ENCODE measurements at places on chromosomes 13 and 19.

- DNase-seq: no peak
Observed at GRCh38 chr19:16457954-16458331, 13.8 kb downstream of the EPS15L1 start.

GRCh38 chr13:51152701-51153100 is 41.6 kb upstream of the C13orf42 start:
- DNase-seq: no peak

DNA sequence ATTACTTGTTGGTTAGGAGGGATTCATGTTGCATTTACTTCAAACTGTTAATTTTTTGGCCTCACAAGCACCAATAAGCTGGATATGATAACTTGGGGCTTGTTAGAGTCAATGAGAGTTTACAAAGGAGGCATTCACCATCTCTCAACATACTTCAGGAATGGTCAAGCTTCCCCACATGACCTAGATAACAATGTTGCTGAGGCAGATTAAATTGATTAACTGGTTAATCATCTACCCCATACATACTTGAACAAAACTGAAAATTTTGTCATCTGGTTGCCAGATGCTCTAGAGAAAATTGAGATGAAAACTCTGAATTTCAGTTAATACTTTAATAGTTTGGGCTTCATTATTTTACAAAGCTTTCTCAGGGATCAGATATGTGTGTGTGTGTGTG is 43.0 kb upstream of the UBL3 start:
- DNase-seq: no peak

GRCh38 chr19:617551-618246 is 15.6 kb downstream of the POLRMT start:
- DNase-seq: no peak

DNA sequence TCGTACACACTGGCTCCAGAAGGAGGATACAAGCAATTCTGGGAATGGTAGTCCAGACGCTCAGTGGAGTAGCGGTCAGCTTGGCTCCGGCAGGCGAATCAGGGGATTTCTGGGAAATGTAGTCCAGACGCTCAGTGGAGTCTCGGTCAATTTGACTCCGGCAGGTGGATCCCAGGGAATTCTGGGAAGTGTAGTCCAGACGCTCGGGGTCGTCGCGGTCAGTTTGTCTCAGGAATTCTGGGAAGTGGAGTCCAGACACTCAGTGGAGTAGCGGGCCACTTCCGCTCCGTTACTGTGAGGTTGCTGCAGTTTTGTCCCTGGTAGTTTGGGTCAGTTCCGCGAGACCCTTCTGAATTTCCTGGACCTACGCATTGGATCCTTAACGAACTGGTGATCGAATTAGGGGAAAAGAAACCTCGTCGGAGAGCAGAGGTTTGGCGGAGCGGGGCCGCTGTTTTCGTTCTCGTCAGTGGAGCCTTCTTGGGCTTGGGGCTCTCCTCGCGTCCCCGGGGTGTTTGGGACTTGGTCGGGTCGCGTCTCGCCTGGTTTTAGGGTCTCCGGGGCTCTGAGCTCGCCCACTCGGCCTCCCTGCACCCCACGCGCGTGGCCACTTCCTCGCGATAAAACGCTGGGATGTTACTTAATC is at the start of gene ZNF225:
Gene ZNF225 (plus strand): TSS at position 262 of the 646 bp plus-strand sequence. CDS start 2,429 bp downstream, outside the sequence.
- peak; percentile 87 for DNase-seq

- no peak for DNase-seq
Observed at GRCh38 chr13:111401755-111402154, 81.3 kb downstream of the TEX29 start.

GRCh38 chr19:51016798-51017683 is 2.5 kb downstream of the KLK10 start:
- no peak for DNase-seq

- DNase-seq: no peak
Observed at GRCh38 chr13:98333486-98333885, 156.4 kb upstream of the RNF113B start.

- DNase-seq: no peak
Observed at GRCh38 chr19:53961523-53962356, 997 bp upstream of the CACNG8 start.

DNA sequence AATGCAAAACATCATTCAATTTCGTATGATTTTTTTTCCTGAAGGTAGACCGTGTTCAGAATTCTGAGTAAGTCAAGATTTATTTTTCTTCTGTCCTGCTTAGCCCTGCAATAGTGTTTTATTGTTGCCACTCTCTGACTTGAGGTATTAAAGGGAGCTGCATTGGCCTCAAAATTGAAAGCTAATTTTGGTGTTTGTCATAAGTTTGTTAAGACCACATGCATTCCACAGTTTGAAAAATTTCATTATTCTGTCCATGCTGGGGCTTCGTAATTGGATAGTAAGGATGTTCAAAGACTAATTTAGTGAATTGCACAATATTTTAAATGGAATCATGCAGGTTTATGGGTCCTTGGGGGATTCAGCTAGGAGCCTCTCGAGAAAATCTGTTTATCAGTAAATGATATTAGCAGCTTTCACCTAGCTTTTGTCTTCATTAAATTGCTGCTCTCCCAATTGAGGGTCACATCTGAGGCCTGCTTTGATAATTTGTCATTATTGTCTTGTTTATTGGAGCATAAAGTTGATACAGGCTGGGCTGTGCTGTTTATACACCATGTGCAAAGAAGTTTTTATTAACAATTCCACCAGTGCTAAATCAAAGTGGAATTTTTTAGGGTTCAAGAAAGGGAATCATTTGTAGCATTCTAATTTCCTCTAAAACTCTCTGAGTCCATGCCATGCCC is 339.8 kb upstream of the OBI1 start:
- no peak for DNase-seq

- DNase-seq: no peak
Observed at GRCh38 chr19:49882643-49883042, 5.1 kb downstream of the TBC1D17 start.

- no peak for DNase-seq
Observed at GRCh38 chr19:9909251-9909650, 27.1 kb downstream of the OLFM2 start.

- no peak for DNase-seq
Observed at GRCh38 chr13:50400035-50400726, 384.9 kb downstream of the KCNRG start.

- no peak for DNase-seq
Observed at GRCh38 chr19:1467215-1467489, 11.9 kb downstream of the C19orf25 start.

DNA sequence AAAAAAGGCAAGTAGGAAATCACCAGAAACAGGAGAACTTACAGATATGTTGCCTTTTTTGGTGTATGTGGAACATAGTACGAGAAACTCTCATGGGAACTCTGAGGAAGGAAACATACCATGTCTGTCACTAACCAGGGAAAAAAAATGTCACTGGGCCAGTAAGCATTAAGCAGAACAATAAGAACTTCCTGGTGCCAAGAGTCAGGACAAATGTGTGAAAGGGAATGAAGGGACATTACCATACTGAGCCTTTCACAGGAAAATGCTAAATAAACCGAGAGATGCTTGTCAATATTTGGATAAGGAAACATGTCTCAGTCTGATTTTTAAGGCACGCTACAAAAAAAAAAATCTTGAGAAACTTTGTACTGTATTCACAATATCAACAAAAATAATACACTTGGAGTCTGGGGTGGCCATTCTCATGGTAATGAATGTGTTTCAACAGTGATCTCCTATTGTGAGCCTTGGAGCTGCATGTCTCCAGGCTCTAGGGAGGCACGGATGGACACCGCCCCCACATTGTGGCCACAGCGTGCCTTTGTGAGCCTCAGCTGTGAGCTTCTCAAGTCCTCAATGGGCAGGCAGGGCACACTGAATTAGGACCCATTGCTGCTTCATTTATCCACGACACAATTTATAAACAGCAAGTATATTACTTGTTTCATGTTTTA is 113.0 kb upstream of the ARGLU1 start:
- DNase-seq: no peak

GRCh38 chr19:29395111-29395733 is 130.6 kb upstream of the VSTM2B start:
- no peak for DNase-seq

- DNase-seq: no peak
Observed at GRCh38 chr13:23928985-23929384, 31.7 kb upstream of the C1QTNF9B start.

- no peak for DNase-seq
Observed at GRCh38 chr13:28967029-28967915, 147.1 kb downstream of the MTUS2 start.

DNA sequence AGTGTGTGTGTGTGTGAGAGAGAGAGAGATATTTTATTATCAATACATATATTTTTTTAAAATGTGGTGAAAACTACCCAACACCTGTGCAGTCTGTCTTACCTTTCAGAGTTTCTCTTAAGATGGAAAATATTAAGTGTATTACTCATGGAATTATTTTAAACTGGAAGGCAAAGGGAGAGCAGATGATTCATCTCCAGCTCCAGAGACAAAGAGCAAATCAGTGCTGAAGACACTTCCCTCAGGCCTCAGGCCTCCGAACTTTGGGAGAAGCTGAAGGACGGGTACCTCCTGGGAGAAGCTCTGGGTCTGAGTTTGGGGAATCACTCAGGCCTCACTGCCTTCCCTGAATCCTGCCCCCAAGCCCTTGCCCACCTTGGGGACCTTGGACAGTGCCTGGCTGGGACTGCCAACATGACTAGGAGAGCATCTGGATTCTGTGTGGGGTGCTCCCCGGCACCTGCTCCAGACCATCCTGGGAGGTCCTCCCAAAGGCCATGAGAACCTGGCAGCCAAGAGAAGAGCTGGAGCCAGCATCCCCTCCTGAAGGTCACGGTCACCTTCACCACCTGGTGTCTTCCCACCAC is 170.4 kb upstream of the UBL3 start:
- DNase-seq: no peak

DNA sequence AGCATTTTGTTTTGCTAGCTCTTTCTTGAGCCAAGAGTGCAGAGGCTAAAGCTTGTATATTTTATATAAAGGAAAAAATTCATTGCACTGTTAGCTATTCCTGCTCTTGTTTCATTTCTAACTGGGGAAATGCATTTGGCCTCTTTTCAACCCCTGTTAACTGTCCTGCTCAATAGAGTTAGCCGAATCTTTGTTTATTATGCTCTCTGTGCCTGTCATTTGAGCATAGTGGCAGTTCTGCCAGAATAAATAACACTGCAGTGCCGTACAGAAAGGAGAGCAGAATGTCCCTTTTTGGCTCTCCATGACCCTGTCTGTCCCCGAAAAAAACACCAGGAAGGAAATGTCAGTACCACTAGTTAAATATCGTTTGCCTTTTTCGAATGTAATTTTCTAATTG is 350.8 kb downstream of the MYO16 start:
- DNase-seq: no peak

DNA sequence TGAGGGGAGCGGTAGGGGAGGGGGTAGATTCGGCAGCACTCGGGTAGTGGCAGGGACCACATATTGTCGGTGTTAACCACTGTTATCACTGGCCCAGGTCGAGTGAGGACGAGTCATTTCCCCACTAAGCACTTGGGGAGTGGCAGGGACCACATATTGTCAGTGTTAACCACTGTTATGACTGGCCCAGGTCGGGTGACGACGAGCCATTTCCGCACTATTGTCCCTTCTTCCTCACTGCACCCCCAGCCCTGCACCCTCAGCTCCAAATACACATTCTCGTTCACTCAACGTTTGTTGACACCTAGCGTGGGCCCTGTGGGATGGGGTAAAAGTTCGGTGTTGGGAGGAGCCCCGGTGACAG is 467 bp upstream of the CLN5 start:
- DNase-seq: peak; percentile 77

DNA sequence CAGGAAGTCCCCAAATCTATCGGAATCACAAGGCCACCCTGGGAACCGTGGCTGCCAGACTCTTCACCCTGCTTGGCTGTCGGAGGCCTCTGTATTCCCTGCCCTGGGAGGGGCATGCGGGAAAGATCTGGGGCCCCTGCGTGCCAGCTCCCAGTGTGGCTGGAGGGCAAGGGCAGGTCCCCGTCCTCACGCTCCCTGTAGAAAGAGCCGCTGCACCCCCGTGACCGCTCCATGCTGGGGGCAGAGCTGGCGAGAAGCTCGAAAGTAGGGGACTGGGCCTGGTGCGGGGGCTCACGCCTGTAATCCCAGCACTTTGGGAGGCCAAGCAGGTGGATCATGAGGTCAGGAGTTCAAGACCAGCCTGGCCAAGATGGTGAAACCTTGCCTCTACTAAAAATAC is 208.4 kb upstream of the SOX1 start:
- no peak for DNase-seq

DNA sequence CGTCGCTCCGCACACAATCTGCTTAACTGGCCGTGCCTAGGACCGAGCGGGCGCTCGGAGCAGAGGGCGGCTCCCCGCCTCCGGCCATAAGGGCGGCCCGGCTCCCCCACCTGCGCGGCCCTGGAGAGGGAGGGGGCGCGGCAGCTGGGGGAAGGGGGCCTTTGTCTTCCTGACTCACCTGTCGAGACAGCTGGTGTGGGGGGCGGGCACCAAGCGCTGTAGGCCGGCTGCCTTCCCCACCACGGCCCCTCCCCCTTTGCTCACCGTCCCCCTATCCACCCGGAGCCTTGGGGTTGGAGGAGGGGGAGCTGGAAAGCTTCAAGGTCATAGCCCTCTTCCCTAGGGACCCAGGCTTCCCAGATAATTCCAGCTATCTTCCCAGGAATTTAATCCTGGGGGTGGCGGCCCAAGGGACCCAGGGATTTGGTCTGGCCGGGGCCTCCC is 1.2 kb downstream of the VASP start:
- peak; percentile 65 for DNase-seq

- DNase-seq: peak; percentile 62
Observed at GRCh38 chr19:39671739-39672363, 16.1 kb downstream of the LGALS16 start.

DNA sequence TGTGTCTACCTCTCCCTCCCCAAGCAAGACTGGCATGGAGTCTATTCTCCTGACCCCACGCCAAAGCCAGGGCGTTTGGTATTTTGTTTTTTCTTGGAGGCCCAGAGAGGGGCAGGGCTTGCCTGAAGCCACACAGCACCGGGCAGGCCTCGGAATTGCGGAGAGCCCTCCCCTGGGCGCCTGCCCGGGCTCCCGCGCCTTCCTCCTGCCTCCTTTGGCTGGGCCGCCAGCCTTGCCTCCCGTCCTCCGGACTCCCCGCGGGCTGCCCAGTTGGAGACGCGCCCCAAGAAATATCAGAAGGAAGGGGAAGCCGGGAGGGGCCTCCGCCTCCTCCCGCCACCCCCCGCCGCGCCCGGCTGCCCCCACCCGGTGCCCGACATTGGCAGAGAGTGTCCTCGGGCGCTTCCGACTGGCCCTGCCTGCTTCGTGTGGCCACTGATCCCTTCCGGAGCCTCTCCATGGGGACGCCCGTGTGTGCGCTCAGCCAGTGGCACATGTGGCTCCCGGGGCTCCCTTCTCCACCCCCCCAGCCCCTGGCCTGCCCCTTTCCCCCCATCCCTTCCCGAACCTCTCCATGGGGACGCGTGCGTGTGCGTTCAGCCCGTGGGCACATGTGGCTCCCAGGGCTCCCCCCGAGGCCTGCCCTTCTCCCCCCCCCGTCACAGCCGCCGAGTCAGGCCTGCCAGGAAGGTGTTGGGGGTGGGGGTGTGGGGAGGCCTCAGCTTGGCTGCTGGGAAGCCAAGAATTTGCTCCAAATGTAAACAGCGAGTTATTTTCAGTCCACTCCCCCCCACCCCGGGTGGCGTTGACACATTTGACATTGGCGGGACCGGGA is 37.3 kb downstream of the NFIC start:
- DNase-seq: no peak
